ENCODE measurements at places on chromosomes 6 and 20.

- no peak for DNase-seq
Measured at GRCh38 chr20:9358001-9358400, 156.4 kb upstream of the LAMP5 start.

DNA sequence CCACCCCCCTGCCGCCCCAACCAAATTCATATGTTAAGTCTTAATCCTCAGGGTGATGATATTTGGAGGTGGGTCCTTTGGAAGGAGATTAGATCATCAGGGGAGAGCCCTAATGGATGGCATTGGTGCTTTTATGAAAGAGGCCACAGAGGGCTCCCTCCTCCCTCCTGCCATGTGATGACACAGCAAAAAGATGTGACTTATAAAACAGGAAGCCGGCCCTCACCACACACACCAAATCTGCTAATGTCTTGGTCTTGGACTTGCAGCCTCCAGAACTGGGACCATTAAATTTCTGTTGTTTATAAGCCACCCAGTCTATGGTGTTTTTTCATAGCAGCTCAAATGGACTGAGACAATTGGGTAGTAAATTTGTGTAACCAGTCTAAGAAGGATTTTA lies 176.3 kb downstream of the ADGRG6 start:
- no peak for DNase-seq

GRCh38 chr6:155103816-155104366 lies 108.8 kb downstream of the TIAM2 start:
- DNase-seq, result no peak

DNA sequence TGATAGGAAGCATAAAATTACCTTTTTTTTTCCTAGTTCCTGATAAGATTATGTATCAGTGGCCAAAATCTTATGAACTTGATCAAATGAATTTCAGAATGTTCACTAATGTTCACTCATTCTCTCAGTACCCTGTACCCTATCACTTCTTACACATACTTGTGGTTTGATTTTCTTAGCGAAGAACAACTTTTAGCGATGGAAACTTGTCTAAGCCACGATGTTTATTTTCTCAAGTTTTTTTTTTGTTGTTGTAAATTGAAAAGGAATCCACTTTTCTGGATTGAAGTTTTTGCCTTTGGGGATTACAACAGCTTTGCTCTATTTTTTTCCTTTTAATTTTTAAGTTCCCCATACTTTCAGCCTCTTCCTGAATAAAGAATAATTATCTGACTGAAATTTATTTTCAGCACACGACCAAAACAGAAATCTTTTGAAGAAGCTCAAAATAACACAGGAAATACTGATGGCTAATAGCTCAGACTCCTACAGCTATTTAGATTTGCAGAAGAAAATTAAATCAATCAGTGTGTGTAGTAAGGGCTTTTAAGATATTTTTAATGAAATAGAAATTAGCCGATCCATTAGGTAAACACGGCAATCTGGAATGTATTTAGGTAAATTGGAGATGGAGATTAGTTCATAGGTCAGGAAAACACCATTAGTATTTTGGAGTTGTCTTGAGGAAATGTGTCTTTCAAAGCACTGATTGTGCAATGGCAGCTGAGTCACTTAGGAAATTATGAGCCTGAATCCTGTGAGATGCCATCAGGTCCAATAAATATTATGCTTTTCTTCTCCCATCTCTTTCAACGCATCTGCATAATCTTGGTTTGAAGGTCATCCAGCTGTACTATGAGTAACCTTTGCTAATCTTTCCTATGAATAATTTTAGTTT lies 217.5 kb downstream of the GJA1 start:
- DNase-seq, result no peak

DNA sequence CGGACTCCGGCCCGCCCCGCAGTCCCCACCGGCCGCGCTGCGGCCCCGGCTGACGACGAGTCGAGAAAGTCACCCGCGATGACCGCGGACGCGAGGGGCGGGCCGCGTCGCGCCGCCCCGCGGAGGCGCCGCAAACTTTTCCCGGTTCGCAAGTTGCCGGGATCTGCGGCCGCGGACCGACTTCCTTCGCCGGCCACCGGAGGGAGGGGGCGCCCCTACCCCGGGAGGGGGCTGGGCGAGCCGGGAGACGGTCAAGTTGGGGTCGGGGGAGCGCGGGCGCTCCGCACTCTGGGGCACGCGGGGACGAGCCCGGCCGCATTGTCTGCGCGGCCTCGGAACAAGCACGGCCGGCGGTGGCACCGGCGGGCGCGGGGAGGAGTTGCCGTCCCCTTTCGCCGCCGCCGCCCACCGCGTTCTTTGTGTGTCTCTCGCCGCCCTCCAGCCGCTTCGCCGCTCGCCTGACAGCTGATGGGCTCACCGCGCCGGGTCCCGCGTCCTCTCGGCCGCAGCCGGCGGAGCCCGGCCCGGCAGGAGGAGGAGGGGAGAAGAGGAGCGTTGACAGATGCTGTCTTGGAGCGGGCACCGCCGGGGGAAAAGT lies 131.6 kb downstream of the OGFRL1 start:
- DNase-seq, result no peak

DNA sequence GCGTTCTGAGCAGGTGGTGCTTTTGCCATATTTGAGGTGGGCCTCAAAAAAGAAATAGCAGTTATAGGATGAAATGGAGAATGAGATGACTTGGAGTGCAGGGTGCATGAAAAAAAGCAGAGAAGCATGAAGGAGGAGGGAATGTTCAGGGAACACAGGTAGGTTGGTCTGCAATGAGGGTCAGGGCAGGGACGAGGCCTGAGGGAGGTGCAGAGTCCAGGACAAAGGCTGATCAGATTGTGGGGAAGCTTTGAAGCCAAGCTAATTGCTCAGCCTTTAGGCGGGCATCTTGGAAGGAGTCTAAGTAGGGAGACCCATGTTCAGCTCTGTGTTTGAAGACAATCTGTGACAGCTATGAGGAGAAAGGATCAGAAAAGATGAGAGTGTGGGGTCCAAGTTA lies 12.0 kb downstream of the TRAM2 start:
- DNase-seq, result no peak

- DNase-seq, result no peak
Measured at GRCh38 chr6:131023834-131024504, 39.1 kb downstream of the EPB41L2 start.

GRCh38 chr6:81487489-81487888 lies 265.0 kb downstream of the TENT5A start:
- DNase-seq, result no peak

GRCh38 chr6:111173341-111173740 lies 86.0 kb downstream of the SLC16A10 start:
- DNase-seq, result no peak

DNA sequence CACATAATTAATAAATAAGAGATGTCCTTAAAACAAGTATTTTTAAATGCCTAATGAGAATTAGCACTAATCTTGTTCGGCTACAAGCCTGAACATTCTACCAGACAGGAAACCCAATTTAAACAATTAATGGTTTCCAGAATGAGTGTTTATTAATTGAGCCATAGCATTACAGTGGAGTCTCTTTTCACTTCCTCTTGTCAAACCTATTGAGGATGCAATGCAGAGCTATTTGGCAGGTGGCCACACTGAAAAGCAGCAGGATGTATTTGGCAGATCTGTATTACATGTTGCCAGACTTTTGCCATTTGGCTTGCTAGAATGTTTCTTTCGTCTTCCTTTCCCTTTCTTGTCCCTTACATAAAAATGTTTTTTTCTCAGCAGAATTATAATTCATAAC lies 475.2 kb upstream of the MARCKS start:
- no peak for DNase-seq

- DNase-seq, result no peak
Measured at GRCh38 chr6:160088784-160089533, 32.7 kb upstream of the SLC22A1 start.

DNA sequence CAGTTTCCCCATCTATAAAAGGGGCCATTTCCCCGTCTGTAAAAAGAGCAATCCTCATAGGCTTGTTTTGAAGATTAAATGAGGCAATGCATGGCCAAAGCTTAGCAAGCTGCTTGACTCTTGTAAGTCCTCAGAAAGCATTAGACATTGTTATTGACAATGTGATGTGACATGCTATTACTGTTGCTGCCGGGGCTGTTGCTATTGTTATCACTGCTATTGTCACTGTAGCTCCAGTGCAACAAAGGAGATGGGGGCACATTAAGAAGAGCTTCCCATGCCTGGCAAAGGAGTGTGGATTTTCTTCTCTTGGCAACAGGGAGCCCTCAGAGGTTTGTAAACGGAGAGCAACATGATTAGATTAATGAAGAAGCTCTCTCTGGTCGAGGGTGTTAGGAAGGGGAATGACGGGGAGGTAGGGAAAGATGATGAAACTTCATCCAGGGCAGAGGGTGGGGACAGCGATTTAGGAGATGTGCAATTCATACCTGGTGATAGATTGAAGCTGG lies 33.1 kb upstream of the FAM83D start:
- no peak for DNase-seq
